RWPE1 (cell line): ENCODE measurements at places on chromosomes 13 and 19.

GRCh38 chr19:34452723-34453122 is 24.5 kb downstream of the UBA2 start:
- DNase-seq: no peak

DNA sequence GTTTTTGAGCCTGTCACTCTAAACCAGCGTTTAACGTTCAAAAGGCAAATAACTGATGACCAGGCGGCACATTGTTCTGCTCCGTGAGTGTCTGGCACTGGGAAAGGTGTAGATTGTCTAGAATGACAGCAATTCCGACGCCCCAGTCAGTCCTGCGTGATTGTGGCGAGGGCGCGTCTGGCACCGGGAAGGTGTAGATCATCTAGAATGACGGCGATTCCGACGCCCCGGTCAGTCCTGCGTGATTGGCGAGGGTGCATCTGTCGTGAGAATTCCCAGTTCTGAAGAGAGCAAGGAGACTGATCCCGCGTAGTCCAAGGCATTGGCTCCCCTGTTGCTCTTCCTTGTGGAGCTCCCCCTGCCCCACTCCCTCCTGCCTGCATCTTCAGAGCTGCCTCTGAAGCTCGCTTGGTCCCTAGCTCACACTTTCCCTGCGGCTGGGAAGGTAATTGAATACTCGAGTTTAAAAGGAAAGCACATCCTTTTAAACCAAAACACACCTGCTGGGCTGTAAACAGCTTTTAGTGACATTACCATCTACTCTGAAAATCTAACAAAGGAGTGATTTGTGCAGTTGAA is 26.1 kb upstream of the NDUFS7 start:
- DNase-seq: no peak

DNA sequence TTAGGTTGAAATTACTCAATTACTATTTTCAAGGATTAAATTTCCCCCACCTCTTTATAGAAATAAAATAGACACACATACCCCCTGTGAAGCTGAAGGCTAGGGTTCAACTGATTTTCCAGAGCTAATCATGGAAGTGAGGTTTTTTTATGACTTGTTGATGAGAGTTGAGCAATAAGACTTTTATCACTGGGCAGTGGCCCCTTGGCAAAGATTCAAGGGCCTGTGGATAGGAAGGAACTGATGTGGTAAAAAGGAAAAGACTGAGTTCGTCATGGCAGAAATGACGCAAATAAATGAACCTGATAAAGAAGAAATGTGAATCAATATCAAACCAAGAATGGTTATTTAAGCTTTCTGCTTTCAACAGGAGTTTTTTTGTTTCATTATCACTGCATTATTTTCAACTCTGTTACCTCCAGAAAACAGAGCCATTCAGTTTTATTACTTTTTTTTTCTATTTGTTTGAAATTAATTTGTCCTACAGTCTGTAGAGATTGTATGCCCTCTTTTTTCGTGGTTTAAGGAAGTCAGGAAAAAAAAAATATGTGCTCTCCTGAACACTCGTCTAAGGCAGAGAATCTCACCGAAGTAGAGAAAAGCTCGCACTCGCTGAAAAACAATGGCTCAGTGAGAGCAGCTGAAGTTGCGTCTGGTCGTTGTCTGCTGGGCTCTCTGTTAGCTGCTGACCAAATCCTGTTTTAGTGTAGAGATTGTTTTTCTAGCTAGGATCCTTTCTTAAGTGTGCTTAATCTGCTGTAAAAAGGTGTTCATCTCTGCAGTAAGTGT is 38.9 kb downstream of the STOML3 start:
- no peak for DNase-seq

DNA sequence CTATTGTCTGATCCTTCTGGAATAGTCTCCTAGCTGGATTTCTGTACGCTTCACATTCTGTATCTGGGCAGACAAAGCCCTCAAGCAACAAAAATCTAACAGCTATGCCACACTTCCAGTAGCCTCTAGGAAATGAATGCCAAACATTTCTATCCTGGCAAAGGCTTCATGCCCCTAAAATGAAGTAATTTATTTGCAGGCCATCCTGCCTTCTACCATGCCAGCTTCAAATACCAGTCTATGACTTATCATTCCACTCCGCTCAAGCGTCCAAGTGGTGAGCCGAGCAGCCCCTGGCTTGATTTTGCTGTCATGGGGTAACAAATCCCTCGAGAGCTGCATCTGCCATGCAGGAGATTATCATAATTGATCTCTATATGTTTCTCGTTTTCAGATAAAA is 86.9 kb downstream of the LHFPL6 start:
- no peak for DNase-seq

DNA sequence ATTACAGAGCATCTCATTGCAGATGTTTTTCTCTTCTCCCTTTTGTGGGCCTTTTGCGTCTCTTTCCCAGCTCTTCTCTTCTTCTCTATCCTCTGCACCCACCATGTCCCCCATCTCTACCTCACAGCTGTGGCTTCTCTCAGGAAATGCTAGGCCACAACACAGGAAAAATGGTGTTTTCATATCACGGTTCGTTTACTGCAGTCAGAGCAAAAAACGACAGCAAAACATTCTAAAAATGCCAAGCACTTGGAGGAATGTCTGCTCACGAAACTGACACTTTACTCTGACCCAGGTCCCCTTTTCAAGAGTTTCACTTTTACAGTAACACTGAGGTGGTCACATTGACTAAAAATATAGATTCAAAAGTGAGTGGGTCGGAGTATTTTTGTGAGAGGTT is 152.2 kb downstream of the DCT start:
- DNase-seq: no peak
